Hippocampal formation (tissue), 2 donors: ENCODE measurements at places on chromosomes 3 and 15.

- DNase-seq: no peak
Measured at GRCh38 chr3:41204369-41204768, 5.1 kb downstream of the CTNNB1 start.

DNA sequence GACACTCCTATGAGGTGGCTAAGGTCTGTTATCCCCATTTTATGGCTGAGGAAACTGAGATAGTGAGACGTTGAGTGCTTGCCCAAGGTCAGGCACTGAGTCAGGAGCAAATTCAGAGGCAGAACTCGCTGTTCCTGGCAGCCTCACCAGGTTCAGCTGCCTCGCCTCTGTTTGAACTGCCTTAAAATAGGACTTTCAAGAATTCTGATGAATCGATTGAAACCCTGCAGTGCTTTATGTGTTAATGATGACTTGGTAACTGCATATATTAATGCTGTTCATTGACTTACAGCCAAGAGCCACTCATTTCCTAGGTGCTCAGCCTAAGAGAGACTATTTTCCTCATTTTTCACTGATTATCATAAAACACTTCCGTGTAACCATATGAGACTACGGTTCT, 79.5 kb upstream of the BHLHE40 start:
- no peak for DNase-seq

GRCh38 chr3:63824309-63824708, 5.2 kb downstream of the C3orf49 start:
- DNase-seq: no peak

DNA sequence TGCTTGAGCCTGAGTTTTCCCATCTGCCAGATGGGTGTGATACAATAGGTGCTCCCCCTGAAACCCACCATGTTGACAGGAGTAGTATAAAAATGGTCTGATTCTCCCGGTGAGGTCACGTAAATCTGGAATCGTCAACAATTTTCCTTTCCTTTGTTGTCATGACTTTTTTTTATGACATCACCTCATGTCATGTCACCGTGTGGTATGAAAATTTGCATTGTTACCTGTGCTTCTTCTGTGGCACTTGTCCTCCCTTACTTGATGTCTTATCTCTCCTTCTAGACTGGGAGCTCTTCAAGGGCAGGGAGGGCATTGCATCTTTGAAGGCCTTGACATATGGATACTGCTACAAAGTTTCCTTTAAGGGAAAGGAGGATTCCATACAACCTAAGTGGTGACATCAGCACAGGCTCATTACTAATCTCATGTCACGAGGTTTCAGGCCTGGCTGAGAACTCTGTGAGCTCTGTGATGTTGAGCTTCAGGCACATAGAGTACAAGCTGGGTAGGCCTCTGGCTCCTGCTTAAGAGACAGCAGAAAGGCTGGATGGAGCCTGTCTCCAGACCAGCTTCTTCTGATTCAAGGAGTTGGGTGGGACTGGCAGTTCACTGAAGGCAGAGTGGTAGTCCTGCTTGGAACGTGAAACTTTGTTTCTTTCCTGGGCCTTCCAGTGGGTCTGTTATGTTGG, 66.3 kb downstream of the LPP start:
- no peak for DNase-seq

DNA sequence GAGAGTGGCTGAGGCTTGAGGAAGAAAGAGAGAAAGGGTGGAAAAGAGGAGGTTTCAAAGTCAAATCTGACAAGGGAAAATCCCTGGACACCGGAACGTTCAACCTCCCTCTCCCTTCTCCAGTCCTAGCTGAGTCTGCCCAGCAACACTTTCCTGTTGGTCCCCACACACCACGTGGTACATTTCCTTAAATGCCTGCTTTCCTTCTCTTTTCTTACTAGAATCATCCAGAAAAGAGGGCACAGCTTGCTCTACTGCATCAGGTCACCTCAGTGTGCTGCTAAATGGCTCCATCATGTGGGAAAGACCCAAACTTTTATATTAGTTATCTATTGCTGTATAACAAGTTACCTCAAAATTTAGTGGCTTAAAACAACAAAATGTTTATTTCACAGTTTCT, 181.2 kb downstream of the NECTIN3 start:
- peak; percentile 10 for DNase-seq

- no peak for DNase-seq
Measured at GRCh38 chr3:196377321-196377720, 39.1 kb upstream of the TM4SF19 start.

DNA sequence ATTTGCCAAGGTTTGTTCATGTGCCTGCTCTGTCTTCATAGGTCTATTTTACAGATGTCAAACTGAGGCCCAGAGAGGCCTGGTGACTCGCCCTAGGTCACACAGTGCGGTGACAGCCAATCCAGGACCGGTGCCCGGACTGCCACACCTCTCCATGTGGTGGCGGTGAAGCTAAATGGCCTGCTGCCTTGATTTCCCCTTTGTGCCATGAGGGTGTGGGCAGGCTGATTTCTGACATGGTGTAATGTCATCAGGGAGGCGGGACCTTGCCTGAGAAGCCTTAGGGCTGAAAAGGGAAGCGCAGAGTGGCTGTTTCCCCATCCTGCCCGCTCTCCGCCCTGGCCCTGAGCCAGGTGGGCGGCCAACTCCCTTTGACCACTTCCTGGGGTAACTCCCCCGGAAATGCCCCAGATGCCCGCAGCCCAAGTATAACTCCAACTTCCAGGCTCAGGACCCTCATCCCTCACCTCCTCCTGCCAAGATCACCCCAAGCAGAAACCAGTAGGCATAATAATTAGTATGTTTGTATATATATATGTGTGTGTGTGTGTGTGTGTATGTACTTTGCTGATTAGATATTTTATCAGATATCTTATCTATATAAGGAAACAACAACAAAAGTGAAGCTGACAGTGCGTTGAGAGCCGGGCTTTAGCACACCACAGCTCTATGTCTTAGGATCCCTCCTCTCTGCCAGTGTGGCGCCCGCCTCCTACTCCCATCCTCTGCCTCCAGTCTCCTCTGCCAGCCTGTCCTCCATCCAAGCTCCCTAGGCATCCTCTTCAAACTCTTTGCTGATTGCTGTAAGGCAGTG, 63.9 kb downstream of the IQSEC1 start:
- DNase-seq: no peak

DNA sequence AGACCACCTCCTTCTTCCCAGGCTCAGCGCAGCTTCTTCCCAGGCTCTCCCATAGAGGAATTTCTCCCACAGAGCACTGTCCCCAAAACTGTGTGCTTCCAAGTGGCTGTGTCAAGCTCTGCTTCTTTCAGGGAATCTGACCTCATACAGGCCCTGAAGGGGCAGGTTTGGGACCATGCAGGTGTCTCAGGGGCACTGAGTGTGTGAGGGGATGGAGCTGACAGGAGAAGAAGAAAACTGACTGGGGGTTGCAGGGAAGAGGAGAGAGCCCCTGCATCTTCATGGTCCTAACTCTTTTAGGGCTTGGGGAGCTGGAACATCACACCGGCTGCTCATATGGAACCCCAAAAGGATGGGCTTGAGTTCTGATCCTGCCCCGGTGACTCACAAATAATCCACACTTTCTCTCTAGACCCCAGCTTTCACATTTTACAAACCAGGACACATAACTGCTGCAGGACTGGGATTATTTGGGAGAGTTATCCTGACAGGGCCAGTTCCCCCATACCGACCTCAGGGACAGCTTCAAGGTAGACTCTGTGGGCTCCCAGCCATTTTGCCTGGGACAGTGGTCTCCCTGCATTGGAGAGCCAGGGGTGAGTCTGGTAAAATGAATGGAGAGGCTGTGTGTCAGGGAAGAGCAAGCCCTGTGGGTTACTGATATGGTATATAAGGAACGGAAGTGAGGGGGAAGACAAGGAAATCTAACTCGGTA, 316.1 kb downstream of the TLE3 start:
- no peak for DNase-seq

DNA sequence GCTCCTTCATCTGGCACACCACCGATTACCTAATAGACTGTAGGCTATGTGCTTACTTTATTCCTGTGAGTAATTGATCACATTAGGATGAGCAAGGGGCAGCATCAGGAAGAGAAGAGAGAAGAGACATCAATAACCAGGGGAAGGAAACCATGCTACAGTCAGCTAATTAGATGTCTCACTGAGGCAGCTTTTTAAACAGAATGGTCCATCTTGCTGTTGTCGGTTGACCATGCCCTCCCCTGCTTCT, 278.4 kb downstream of the RPLP1 start:
- DNase-seq: no peak

DNA sequence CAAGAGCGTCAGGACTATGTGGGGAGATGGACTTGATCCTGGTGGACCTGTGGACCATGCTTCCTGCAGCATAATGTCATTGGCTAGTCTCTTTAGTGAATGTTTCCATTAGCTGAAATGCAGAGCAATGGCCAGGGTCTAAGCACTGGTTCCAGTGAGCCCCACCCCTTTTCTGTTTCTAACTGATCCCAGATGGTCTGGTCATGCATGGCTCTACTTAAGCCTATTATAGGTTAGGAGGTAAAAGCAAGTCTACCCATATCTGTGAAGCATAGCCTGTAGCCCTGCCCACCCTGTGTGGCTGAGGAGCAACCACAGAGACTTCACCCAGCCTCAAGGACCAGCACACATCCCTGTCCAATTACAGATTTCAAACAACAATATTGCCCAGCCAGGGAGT, 419.2 kb downstream of the ZNF385D start:
- no peak for DNase-seq

GRCh38 chr3:47652142-47652541, 73.5 kb upstream of the CSPG5 start:
- DNase-seq: no peak

DNA sequence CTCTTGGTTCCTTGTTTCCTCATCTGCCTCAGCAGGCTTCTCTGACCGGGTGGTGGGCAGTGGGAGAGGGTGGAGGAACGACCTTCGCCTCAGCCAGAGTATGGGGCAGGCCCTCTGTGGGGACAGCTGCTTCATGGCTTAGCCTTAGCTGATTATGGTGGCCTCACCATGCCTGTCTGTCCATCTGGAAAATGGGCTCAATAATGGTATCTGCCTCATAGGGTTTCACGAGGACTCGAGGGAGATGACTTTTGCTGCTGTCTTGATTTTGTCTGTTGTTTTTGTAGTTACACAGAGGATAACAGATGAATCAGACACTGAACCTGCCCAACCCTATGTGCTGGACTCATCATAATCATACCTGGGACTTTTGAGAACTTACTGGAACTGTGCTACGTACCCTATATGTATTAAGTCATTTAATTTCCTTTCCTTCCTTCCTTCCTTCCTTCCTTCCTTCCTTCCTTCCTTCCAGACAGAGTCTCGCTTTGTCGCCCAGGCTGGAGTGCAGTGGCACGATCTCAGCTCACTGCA, 46.5 kb downstream of the CDC25A start:
- no peak for DNase-seq

GRCh38 chr3:140816372-140817195, 125.1 kb upstream of the SLC25A36 start:
- no peak for DNase-seq
